ENCODE measurements at places on chromosomes 5 and 9.

DNA sequence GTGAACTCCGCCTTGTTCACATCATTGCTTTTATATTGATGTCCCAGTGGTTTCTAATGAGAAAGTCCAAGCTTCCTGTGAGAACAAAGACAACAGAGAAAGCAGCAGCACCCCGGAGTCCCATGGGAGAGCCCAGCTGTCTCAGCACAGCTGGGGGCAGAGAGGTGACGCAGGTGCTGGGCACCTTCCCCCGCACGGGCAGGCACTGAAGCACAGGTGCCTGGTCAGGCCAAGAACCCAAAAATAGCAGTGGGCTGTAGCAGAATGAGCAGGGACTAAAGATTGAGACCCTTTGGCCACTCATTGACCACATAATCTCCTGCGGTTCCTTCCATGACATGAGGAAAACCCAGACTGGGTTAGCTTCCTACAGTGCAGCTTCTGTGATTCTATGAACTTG lies 18.8 kb downstream of the SRD5A1 start:
- no peak for DNase-seq

- no peak for DNase-seq
Measured at GRCh38 chr9:136693490-136694162, 6.4 kb upstream of the AGPAT2 start.

GRCh38 chr9:110825950-110826349 lies 157.4 kb downstream of the MUSK start:
- DNase-seq, result no peak

DNA sequence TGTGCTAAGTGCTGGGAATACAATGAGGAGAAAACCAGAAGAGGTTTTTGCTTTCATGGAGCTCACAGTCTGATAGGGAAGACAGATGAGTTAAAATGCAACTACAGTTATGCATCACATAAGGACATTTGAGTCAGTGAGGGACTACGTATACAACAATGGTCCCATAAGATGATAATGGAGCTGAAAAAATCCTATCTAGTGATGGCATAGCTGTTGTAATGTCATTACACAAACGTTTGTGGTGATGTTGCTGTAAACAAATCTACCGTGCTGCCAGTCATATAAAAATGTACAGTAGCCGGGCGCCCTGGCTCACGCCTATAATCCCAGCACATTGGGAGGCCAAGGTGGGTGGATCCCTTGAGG lies 110.1 kb upstream of the RAD23B start:
- DNase-seq, result no peak

GRCh38 chr9:23215688-23216087 lies 610.4 kb downstream of the ELAVL2 start:
- no peak for DNase-seq

DNA sequence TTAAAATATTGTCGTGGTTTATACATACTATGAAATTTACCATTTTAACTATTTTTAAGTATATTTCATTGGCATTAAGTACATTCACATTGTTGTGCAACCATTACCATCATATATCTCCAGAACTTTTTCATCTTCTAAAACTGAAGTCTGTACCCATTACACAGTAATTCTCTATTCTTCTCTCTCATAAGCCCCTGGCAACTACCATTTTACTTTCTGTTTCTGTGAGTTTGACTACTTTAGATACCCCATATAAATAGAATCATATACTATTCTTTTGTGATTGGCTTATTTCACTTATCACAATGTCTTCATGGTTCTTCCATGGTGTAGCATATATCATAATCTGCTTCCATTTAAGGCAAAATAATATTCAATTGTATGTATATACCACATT lies 30.3 kb downstream of the NDUFS4 start:
- DNase-seq, result no peak

GRCh38 chr5:158117467-158118160 lies 258.7 kb upstream of the CLINT1 start:
- no peak for DNase-seq

- DNase-seq, result no peak
Measured at GRCh38 chr9:14213504-14213903, 100.4 kb downstream of the NFIB start.

DNA sequence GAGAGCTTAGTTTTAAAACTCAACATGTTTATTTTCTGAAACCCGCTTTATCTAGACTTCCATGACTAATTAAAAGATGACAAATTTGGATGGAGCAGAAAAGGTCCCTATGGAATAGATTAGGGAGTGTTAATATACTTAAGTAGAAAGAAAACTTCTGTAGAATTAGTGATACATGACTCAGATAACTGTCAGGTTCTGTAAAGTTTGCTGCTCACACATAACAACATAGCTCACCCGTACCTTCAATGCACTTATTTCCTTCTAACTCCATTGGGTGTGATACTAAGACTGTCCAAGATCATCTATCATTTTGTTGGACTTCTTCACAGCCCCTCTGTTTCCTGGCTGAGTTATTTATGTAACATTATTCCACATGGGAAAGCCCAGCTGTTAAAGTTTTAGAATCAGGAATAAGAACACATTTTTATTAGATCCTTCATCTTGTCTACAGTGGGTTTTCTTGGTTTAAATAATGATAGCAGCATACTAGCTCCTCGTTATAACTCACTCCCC lies 27.8 kb downstream of the TMEM167A start:
- no peak for DNase-seq

DNA sequence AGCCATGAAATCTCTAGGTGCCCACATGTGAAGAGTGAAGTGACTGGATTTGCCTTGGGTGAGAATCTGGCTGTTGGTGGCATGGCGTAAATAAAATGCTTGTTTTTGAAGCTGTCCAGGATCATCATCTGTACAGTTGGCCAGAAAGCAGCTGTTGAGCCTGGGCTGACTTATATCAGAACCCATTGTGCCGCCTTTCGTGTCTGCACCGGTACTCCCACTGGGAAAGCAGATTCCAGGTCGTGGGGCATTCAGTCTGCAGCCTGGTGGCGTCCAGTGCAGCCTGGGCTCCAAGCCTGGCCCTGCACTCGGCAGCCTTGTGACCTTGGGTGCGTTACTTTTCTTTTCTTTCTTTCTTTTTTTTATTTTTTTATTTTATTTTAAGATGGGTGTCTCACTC lies 27.8 kb downstream of the PRRC2B start:
- DNase-seq, result no peak

DNA sequence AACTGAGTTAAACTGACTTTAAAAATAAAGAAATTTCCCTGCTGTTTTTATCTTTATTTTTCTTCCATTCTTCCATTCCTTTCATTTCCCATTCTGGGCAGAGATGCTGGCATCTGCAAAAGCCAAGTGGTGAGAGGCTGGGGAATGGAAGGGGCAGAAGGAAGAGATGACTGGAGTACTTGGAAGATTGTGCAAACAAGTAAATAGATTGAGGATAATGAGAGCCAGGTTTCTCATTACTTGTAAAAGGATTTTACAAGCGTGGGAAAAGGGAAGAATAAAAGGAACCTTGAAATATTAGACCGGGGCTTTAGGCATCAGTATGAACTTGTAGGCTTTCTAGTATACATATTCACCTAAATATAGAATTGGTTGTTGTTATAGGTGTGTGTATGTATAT lies 341.2 kb downstream of the CAAP1 start:
- no peak for DNase-seq

- DNase-seq, result peak; percentile 12
Measured at GRCh38 chr9:33416996-33417395, 14.6 kb upstream of the AQP7 start.

DNA sequence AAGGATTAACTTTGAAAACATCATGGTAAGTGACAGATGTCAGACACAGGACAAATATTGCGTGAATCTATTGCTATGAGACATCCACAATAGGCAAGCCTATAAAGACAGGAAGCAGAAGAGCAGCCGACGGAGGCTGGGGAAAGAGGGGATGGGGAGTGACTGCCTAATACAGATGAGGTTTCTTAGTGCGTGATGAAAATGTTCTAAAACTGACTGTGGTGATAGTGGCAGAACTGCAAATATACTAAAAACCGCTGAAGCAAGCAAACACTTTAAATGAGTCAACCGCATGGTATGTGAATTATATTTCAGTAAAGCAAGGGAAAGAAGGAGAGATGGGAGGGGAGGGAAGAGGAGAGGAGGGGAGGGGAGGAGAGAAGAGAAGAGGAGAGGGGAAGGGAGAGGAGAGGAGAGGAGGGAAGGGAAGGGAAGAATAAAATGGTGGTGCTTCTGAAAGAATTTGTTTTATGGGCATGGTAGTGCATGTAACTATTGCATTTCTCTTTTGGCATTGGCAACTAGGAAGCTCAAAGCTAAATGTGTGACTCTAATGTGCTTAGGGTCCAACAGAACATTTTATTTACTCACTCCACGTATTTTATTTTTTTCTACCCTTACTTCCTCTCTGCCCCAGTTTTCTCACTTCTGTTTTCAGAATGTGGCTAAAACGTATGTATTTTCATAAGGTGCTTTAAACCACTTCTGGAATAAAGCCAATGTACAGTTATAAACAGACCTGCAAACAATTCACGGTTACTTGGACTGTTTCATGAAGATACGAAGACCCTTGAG lies 21.3 kb downstream of the AKNA start:
- DNase-seq, result no peak

DNA sequence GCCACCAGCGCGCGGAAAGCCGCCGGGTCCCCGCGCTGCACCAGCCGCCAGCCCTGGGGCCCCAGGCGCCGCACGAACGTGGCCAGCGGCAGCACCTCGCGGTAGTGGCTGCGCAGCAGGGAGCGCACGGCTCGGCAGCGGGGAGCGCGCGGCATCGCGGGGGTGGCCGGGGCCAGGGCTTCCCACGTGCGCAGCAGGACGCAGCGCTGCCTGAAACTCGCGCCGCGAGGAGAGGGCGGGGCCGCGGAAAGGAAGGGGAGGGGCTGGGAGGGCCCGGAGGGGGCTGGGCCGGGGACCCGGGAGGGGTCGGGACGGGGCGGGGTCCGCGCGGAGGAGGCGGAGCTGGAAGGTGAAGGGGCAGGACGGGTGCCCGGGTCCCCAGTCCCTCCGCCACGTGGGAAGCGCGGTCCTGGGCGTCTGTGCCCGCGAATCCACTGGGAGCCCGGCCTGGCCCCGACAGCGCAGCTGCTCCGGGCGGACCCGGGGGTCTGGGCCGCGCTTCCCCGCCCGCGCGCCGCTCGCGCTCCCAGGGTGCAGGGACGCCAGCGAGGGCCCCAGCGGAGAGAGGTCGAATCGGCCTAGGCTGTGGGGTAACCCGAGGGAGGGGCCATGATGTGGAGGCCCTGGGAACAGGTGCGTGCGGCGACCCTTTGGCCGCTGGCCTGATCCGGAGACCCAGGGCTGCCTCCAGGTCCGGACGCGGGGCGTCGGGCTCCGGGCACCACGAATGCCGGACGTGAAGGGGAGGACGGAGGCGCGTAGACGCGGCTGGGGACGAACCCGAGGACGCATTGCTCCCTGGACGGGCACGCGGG lies at the start of gene TERT:
TSS of gene TERT (minus strand) at position 234 of the 815 bp plus-strand sequence. CDS start at position 155, 79 bp downstream.
- DNase-seq, result peak; percentile 53

DNA sequence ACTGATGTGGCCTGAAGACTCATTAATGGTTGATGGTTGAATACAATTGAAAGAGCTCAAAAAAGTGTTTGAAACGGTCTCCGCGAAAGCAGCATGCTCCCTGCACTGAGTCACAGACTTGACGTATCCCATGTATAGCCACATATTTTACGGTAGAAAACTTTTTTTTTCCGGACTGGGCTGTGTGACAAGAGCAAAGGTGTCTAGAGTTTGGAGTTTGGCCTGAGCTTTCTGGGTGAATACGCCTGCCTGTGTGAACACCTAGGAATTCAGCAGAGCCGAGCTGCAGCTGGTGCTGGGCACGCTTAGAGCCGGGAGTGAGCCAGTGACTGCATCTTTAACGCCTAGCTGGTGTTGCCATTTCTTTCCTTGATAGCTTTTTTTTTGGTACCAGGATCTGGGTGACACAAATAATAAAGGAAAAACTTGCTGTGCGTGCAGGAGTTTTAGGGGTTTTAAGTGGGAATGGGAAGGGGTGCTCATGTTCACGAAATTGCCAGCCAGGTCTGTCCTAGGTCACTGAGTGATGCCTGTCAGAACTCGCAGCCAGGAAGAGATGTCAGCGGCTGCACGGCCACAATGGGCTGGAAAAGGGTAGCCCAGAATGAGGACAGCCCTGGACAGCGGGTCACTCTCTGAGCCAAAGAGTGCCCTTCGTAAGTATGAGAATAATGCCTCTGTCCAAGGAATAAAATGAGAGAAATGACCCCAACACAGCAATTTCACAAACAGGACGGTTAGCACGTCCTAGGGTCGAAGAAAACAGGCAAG lies 51.7 kb downstream of the PSMB7 start:
- no peak for DNase-seq

DNA sequence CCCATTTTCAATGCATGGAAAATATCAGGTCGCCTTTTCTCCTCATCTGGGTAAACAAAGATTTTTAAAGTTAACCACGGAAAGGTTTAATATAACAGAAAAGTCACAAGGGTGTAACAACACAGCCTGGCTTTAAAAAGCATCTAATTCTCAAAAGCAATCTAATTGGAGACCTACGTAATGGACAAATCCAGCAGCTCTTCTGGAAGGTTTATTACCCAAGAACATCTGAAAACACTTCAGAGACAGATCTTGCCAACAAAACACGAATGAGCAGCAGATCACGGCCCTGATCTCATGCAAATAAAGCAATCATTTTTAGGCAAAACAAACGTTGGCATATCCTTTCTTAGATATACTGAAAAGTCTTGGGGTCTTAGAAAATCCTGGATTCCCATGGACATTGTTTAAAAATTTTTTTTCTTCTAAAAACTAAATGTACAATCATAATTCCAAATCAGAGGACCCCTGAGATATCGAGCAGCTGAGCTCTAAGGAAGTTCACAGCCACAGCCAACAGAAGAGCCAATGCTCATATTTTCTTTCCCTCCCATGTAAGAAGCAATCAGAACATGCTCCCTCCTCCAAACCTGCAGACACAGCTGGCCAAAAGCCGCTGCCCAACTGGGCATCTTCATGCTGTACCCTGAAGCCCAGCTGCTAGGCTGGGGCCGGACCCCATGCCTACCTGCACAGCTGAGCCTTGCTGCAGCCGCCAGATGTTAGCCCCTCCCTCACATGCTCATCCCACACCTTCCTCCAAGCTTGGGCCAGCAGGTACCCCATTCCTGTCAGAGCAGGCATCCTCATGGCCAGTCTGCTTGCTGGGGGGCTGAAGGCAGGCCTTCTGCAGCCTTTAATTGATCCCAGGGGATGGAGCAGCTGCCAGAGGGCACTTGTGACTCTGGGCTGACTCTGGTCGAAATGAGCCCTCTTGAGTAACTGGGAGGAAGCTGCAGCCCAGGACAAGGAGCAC lies 11.2 kb downstream of the ANKS6 start:
- no peak for DNase-seq

- DNase-seq, result no peak
Measured at GRCh38 chr9:109802491-109802890, 22.5 kb downstream of the PALM2AKAP2 start.

GRCh38 chr5:150618163-150618562 lies 22.3 kb upstream of the SYNPO start:
- DNase-seq, result no peak

- no peak for DNase-seq
Measured at GRCh38 chr9:105502276-105502675, 54.4 kb downstream of the FSD1L start.

- no peak for DNase-seq
Measured at GRCh38 chr5:3619579-3619978, 23.9 kb downstream of the IRX1 start.

- DNase-seq, result no peak
Measured at GRCh38 chr5:88545338-88545737, 276.7 kb upstream of the TMEM161B start.
